ENCODE measurements at places on chromosomes 6 and 20.

DNA sequence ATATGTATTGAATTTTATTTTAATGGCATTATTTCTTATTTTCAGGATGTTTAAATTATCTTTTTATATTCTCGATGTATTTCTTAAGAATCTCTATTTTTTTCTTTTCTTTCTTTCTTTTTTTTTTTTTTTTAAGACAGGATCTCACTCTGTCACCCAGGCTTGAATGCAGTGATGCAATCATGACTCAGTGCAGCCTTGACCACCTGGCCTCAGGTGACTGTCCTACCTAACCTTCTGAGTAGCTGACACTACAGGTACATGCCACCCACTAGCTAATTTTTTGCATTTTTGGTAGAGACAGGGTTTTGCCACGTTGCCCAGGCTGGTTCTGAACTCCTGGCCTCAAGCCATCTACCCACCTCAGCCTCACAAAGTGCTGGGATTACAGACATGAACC, 143.8 kb upstream of the LAMA2 start:
- no peak for DNase-seq

DNA sequence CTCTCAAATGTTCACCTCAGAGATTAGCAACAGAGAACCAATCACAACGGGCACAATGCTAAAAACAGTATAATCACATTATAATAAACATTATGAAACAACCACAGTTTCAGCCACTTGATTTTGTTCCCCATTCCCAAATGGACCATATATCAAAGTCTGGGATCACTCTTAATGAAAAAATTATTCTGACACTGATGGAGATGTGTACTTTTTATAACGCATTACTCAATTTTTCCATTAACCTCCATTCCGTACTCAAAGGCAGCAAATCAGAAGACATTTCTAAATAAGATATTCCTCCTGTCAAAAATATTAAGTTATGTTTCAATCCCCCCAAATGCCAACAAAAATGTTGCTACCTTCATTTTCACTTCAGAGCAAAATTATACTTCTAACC, 2.8 kb downstream of the CPNE1 start:
- DNase-seq: no peak

DNA sequence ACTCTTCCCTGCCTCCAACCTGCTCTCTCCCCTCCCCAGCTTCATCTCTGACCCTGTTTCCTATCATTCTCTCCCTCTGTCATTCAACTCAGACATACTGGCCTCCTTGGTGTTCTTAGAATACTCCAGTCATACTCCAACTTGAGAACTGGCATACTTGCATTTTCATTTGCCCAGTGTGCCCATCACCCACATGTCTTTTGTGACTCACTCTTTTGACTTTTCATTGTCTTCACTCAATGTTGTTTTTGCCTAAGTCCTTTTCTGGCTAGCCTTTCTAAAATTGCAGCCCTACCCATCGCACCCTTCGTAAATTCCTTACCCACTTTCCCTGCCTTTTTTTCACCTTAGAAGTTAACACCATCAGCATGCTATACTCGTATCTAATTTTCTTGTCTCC, 77.0 kb upstream of the CD2AP start:
- no peak for DNase-seq

DNA sequence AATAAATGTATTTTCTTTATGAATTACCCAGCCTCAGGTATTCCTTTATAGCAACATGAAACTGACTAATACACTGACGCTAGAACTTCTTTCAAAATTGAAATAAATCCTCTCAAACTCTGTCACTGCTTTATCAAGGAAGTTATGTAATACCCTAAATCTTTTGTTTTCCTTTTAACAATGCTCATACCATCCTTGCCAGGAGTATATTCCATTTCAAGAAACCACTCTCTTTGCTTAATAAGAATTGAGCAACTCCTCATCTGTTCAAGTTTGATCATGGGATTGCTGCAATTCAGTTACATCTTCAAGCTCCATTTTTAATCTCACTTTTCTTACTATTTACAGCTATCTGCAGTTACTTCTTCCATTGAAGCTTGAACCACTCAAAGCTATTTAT, 707.6 kb upstream of the MARCKS start:
- DNase-seq: no peak

DNA sequence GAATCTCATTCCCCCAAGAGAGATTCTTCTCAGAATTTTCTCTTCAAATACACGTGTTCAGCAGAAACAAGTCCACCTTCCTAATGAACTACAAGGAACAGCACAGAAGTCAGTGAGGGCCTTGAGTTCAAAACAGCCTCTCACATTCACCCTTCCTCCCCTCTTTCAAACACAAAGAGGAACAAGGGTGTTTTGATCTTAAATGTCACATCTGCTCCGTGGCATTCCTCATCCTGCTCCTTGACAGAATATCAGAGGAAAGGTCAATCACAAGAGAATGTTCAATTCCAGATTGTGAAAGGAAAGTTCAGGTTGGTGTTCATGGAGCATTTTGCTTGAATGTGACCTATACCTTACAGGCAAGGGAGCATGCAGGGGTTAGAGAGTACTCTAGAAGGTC, 35.6 kb upstream of the FAM210B start:
- DNase-seq: no peak

DNA sequence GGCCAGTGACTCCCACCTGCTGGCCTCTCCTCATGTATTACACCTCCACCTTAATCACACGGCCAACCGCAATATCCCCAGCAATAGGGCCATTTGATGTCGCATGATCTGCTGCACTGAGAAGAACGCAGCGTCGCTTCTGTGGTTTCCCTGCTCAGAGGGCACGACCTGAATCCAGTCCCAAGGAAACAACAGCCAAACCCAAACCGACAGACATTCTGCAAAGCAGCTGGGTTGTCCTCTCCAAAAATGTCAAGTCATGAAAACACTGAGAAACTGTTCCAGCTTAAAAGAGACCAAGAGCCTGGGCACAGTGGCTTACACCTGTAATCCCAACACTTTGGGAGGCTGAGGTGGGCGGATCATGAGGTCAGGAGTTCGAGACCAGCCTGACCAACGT, 7.5 kb upstream of the BPI start:
- no peak for DNase-seq

- no peak for DNase-seq
Measured at GRCh38 chr6:29567991-29568390, 8.5 kb upstream of the UBD start.

- no peak for DNase-seq
Measured at GRCh38 chr6:40244699-40245098, 310.4 kb upstream of the MOCS1 start.

- no peak for DNase-seq
Measured at GRCh38 chr6:138393871-138394783, 9.9 kb upstream of the HEBP2 start.

DNA sequence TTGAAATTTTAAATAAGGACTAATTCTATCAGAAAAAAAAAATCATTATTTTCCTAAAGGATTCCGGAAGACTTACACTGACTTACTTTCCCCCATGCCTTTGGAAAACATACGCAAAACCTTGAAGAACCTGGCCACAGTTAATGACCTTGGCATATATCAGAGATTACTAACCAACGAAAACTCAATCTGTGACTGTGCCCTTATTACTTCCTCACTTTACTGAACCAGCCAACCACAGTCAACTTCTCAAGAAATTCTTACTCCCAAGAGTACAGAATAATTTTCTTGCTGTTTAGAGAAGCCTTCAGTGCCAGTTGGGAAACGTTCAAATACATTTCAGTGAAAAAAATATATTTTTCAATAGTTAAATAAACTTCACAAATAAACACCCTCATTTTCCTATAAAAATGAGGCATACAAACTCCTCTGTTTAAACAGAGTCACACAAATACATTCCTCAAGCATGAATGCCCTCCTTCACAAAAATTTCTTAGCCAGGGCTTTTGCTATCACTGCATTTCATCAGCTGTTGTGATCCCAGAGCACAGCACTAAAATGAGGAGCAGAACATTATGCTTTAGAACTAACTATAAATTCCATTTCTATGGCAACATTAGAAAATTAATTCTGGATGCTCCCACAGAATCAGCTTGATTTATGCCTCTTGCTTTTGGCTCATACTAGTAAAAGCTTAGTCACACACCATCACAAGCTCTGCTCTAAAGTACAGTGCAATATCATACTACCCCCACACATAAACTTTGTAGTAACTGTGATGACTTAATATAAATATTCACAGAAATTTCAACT, 117.6 kb downstream of the DST start:
- no peak for DNase-seq

- no peak for DNase-seq
Measured at GRCh38 chr6:127176146-127176545, 57.7 kb downstream of the RSPO3 start.

DNA sequence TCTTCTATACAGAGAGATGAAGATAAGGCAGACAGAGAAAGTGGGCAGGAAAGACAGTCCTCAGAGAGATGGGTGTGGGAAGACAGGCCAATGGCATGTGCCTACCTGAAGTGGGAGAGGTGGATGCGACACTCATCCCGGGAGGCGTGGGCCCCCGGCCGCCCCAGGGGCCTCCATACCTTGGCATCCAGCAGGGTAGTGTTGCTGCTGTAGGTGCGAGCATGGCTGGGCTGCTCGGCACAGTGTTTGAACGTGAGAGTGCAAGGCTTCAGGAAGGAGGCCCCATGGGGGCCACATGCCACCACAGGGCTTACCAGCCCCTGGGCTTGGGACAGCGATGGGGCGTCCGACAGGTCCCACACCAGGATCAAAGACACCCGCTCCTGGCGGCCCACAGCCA, 5.2 kb downstream of the UNC5CL start:
- DNase-seq: no peak

DNA sequence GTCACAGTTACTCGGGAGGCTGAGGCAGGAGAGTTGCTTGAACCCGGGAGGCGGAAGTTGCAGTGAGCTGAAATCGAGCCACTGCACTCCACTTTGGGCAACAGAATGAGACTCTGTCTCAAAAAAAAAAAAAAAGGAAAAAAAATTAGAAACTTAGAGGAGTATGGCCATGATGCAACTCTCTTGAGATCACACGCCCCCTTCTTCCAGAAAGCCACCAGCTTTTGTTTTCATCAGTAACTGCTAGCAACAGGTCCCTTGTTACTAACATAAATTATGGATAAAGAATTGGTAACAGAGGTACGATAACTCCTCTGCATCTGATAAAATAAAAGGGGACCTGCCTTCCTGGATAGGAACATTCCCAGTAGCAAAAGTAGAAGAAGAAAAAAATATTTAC, 308.2 kb downstream of the CD83 start:
- no peak for DNase-seq

GRCh38 chr20:20276811-20277530, 90.9 kb upstream of the INSM1 start:
- peak; percentile 47 for DNase-seq

DNA sequence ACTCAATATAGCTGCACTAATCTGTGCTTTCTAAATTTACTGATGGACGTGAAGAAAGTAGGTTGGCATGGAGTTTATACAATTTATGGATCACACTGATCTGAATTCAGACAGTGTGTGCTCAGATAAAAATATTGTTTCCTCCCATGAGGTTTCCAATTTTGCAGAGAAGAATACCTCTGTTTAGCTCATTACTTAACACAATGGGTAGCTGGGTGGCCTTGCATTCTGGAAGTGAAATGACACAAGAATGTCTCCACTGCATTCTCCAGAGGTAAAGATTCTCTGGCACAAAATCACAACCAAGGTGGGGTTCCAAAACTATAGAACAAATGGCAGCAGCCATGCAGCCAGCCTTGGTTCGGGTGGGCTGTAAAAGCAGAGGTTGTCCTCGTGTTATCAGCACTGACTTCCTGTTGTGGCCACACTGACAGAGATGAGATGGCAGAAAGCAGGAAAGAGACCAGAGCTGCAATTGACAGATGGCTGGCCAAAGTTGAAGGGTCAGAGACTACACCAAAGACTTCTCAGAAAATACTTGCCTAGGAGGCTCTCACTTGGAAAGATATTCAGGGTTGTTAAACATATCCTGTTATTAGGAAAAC, 50.2 kb downstream of the HDAC2 start:
- no peak for DNase-seq

GRCh38 chr6:116507324-116507723, 4.1 kb upstream of the CALHM5 start:
- DNase-seq: no peak

DNA sequence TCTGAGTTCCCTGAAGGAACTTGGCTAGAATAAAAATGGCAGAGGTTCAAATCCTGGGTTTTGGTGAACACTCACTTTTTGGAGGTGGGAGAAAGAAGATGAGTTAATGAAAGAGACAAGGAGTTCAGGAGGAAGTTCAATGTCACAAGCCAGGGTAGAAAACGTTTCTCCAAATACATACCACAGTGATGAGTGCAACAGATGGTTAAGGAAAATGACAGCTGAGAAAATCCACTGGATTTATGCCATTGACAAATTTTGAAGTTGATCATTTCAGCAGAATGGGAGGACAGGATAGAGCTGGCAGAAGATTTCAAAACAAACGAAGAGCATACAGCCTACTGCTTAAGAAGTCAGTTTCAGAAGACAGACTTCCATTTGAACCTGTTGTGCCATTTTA, 122.7 kb downstream of the GFRAL start:
- no peak for DNase-seq

- no peak for DNase-seq
Measured at GRCh38 chr20:21555470-21556120, 41.7 kb upstream of the NKX2-2 start.

- no peak for DNase-seq
Measured at GRCh38 chr20:59940956-59941294, 736 bp downstream of the FAM217B start.

DNA sequence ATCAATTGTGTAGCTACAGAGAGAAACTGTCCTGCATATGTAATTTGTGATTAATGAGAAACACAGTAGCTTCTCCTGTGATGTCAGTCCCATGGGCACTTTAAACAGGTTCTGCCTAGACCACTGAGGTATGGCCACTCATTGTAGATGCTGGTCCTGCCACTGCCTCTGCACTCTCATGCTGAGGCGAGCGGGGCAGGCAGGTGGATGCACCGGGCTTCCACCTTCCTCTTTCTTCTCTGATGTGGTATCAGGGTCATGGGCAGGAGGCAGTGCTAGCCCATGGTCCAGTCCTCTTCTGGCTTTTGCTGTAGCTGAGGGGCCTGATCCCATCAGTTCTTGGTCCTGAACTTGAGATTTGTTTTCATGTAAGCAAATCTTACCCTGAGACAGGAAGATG, 58.7 kb downstream of the ADGB start:
- no peak for DNase-seq

GRCh38 chr6:154996016-154996590, 988 bp downstream of the TIAM2 start:
- no peak for DNase-seq

DNA sequence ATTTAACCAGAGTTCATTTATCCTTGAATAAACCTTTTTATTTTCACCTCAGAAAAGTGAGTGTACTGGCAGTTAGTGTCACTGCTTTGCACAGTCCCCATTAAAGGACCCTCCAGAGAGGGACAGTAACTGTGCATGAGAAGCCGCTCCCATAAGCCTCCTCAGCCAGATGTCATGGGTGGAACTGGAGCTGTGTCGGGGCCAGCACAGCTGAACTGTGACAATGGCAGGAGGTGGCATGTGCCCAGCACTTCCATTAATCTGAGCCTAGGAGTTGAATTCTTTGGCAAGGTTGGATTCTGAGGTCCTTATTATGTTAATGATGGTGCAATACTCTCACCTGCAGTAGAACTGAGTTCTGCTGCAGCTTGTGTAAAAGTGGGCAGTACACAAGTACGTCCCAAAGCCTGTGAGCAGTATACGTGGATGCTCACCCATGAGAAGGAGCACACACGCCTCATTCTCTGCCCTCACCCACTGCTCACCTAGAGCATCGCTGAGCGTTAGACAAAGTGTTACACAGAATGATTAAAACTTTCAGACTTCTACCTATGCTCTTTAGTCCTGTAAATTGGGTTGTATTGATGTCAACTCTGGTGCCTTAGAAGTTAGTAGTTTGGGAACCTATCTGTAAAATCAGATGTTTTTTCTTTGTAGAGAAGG, 11.9 kb upstream of the CSE1L start:
- DNase-seq: no peak

Measured in NCI-H2029 (cell line).